Stimulated activated CD4-positive, alpha-beta T cell treated with anti-CD3 and anti-CD28 coated beads, TNF-alpha, amount 100 ng/mL, for 1 hour (primary cell): ENCODE measurements at places on chromosomes 16 and 17.

DNA sequence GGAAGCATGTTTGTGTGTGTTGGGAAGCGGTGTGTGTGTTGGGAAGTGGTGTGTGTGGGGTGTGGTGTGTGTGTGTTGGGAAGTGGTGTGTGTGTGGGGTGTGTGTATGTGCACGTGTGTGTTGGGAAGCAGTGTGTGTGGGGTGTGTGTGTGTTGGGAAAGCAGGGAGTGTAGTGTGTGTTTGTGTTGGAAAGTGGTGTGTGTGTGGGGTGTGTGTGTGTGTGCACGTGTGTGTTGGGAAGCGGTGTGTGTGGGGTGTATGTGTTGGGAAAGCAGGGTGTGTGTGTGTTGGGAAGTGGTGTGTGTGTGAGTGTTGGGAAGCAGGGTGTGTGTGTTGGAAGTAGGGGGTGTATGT, 785 bp upstream of the NOD2 start:
- no peak for DNase-seq

DNA sequence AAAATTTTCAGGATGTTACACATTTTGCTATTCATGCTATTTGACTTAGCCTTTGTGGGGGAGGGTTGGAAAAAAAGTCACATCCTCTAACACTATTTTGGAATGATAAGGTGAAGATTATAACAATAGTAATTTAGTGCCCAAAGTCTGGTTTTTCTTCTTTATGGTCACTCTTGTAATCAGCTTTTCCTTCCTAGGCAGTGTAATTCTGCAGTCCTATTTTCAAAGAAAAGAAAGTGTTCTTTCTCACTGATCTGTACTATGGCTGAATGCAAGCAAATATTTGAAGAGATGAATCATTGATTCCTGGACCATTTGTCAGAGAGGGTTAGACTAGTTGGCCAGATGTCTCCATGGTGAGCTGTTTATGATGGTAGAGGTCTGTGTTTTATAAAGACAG, 8.4 kb downstream of the RSPRY1 start:
- DNase-seq, result no peak

DNA sequence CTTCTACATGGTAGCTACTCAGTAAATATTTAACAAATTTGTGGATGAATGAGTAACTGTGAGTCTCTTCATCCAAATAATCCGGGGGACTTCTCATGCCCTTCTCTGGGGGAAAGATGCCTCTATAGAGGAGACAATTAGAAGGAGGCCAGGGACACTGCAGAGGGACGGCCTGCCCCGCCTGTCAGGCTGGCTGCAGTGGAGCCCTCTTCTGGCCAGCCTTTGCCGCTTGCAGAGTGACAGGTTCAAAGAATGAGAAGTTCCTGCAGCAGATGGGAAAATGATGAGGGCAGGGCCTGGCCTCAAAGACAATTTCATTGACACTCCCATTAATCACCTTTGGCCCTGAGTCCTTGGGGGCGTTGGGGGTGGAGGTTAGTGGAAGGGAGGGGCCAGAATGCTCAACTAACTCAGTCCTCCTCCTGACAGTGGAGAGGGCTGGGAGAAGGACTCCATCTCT, 339.0 kb downstream of the MAF start:
- DNase-seq, result no peak

DNA sequence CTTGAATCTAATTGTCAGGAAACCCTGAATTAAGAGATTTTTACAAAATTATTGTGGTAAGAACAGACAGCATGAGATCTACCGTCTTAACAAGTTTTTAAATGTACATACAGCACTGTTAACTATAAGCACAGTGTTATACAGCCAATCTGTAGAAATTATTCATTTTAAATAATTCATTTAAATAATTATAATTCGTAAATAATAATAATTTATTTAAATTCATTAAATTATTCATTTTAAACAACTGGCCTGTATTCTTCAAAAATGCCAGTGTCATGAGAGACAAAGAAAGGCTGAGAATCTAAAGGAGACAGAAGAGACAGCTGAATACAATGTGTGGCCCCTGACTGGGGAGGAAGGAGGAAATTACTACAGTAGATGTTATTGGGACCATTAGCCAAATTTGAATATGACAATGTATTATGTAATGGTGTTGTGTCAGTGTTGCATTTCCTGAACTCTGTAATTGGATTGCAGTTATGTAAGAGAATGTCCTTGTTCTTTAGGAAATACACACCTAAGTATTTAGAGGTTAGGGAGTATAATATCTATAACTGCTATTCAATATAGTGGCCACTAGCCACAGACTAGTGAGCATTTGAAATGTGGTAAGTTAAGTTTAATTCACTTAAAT, 2.3 kb downstream of the RSAD1 start:
- DNase-seq, result no peak

DNA sequence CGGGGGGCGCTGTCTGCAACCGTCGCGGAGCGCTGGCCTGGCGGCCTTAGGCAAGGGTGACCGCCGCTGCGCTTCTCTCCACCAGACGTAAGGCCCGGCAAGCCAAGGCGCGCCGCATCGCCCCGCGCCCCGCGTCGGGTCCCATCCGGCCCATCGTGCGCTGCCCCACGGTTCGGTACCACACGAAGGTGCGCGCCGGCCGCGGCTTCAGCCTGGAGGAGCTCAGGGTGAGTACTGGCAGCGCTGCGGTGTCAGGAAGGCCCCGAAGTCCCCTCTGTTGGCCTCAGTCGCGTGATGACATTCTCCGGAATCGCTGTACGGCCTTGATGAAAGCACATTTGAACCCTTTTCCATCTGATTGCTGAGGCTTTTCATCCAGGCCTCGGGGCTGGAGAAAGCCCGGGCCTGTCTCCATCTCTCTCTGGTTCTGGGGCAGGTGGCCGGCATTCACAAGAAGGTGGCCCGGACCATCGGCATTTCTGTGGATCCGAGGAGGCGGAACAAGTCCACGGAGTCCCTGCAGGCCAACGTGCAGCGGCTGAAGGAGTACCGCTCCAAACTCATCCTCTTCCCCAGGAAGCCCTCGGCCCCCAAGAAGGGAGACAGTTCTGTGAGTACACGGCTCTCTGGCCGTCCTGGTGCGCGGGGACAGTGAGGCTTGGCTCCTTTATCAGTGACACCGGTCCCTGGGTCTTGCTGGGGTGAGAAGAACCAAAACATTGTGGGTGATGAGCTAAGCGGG, 831 bp downstream of the RPL13 start:
- DNase-seq, result no peak

DNA sequence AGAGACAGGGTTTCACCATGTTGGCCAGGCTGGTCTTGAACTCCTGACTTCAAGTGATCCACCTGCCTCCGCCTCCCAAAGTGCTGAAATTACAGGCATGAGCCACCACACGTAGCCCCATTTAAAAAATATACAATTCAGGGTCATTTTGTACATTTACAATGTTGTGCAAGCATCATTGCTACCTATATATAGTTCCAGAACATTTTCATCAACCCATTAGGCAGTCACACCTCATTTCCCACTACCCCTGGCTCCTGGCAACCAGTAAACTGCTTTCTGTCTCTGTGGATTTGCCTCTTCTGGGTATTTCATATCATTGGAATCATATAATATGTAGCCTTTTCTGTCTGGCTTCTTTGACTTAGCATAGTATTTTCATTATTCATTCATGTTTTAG, 6.7 kb downstream of the LRRC36 start:
- no peak for DNase-seq
